ENCODE measurements at places on chromosomes 13 and 19. TPM values are rescaled to one million over a fixed set of nuclear protein-coding genes. Genes with fewer than 3 reads are reported as not detected.

CRX gene
- not detected for total RNA-seq

TBC1D4 gene
- 19.8 TPM for total RNA-seq

CNN1 gene
- 28.7 TPM for total RNA-seq

ATP12A gene
- total RNA-seq: not detected

DLL3 gene
- total RNA-seq: not detected

ADPRHL1 gene
- 124 TPM for total RNA-seq

FBL gene
- total RNA-seq: 386 TPM
